ENCODE measurements at places on chromosomes 16 and 17.
A peak's percentile ranks its signal among the peaks of the same experiment; 100 is the strongest.

DNA sequence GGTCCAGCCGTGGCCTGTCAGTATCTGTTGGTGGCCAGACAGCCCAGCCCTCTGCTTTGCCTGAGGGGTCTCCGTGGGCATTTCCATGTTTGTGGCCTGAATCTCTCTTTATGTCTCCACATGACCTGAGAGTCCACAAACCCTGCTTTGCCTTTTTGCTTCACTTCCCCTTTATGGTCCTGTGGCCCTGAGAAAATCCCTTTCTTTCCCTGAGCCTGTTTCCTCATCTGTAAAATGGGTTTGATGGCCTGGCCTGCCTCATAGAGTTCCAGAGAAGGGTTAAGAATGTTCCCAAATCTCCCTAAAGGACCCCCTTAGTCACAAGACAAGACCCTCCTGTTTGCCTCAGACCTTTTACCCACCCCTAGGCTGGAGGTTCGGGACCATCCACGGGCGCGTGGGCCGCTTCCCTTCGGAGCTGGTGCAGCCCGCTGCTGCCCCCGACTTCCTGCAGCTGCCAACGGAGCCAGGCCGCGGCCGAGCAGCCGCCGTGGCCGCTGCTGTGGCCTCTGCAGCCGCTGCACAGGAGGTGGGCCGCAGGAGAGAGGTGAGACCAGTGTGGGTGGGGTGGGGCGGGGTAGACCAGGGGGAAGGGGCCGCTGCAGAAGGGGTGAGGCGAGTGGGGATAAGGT is 26.2 kb upstream of the ALKBH5 start:
- H3K27me3 ChIP-seq, result no peaks in the 10 kb centered on the region
- H3K27ac ChIP-seq, result no peak overlapping the region
- peak; percentile 7 for DNase-seq

DNA sequence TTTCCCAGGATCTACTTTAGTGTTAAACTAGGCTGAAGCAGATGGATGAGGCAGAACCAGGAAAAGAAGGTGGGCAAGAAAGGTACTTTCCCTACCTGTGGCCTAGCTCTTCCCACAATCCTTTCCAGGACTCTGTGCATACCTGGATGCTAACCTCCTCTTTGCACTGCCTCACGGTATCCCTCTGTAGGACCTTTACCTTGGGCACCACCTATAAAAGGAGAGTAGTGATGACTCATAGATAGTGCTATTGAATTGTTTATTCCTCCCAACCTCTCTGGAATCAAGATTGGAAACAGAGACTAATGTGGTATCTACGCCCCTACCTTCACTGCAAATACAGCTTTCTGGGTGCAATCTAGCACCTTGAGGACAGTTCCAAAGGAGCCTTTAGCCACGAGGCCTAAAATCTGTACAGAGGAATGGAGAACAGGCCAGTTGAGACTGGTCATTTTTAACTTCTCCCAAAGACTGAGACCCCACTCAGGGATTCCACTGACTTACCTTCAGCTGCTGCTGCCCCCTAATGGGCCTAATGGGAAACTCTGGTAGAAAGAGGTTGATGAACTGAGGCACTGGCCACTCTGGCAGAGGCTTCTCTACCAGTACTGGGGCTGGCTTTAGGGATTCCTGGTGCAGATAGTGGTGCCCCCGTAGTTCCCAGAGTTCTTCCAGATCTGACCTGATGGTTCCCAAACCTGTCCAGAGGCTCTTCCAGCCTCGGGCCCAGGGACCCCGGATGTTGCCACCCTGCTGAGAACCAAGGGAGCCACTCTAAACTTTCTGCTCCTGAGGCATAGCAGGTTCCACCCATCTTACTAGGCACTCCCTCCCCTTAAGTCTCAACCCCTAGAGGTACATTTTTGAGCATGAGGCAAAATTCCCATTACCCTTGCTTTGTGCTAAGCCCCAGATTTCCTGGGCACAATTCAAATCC is 781 bp downstream of the RSKR start:
- H3K27me3 ChIP-seq, result no peaks in the 10 kb centered on the region
- no peaks in the 10 kb centered on the region for H3K4me1 ChIP-seq
- peak; percentile 20 for DNase-seq
- no peak overlapping the region for H3K4me3 ChIP-seq

DNA sequence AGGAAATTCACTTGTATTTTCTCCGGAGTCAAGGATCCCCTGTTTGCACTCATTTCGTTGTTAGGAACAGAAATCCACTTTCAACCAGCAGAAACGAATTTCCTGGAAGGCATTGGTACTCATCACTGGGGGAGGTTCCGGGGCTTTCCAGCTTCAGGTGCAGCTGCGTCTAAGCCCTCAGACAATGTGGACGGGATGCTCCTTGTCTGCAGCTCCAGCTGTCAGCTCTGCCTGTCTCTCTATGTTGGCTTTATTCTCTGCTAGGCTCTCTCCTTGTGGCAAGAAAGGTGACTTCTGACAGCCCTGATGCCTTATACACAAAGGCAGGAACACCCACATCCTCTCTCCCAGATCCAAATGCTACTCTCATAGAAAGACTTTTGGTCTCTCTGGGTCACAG is 183.9 kb upstream of the HSBP1 start:
- H3K4me1 ChIP-seq, result no peaks in the 10 kb centered on the region
- H3K36me3 ChIP-seq, result no peaks in the 10 kb centered on the region
- no peak overlapping the region for H3K27ac ChIP-seq
- H3K4me3 ChIP-seq, result no peak overlapping the region
- DNase-seq, result no peak

DNA sequence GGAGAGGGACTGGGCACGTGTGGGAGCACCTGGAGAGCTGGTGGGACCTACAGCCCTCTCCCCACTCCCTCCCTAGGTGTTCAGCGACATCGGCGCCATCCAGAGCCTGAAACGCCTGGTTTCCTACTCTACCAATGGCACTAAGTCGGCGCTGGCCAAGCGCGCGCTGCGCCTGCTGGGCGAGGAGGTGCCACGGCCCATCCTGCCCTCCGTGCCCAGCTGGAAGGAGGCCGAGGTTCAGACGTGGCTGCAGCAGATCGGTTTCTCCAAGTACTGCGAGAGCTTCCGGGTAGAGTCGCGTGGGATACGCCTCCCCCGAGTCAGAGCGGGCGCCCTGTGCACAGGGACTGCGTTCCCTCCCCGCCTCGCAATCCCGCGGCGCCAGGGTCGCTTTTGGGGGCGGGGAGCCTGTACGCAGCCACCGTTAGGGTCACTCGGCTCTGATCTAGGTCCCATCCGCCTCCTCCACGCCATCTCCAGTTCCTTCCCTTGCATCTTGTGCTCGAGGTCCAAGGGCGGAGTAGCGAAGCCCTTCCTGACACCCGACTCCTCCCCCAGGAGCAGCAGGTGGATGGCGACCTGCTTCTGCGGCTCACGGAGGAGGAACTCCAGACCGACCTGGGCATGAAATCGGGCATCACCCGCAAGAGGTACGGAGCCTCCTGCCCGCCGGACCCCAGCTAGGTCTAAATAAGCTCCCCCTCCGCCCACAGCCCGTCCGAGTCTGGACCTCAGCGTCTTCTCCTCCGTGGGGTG is 13.0 kb downstream of the SARM1 start:
- peak overlapping the region; percentile 41 for H3K27ac ChIP-seq
- H3K4me1 ChIP-seq, result peaks cover 30% of the 10 kb centered on the region
- peak; percentile 46 for DNase-seq
- H3K27me3 ChIP-seq, result peaks cover 22% of the 10 kb centered on the region

DNA sequence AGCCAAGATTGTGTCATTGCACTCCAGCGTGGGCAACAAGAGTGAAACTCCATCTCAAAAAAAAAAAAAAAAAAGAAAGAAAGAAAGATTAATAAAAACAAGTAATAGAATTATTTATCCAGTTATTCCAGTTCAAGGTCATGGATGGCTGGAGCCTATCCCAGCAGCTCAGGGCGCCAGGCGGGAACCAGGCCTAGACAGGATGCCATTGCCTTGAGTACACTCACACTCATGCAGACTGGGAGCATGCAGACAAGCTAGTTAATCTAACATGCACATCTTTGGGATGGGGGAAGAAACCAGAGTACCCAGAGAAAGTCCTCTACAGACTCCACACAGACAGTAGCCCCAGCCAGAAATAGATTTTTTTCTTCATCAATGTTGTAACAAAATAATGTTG is 17.9 kb downstream of the PDP2 start:
- no peak for DNase-seq
- no peaks in the 10 kb centered on the region for H3K4me1 ChIP-seq
- H3K4me3 ChIP-seq, result no peak overlapping the region

DNA sequence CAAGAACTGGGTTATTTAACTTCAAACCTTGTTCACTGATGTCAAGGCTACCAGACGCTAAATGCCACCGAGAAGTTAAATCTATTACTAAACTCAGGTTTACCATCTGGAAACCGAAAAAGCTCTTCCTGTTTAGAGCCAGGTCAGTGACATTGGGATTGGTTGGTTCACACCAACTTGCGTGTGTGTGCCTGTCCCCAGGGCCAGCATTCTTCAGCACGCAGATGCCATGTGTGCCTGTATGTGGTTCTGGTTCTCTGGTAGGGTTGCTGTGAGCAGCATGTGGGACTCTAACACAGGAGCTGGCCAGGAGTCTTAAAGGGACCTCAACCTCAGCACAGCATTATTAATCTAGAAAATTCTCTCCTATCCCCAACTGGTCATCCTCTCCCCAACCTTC is 18.1 kb upstream of the TBX2 start:
- H3K4me1 ChIP-seq, result no peaks in the 10 kb centered on the region
- no peaks in the 10 kb centered on the region for H3K27me3 ChIP-seq
- no peak for DNase-seq
- no peak overlapping the region for H3K4me3 ChIP-seq
- H3K36me3 ChIP-seq, result no peaks in the 10 kb centered on the region

All from CD14-positive monocyte (primary cell).